ENCODE measurements at places on chromosomes 11 and 22.
A peak's percentile ranks its signal among the peaks of the same experiment; 100 is the strongest.

DNA sequence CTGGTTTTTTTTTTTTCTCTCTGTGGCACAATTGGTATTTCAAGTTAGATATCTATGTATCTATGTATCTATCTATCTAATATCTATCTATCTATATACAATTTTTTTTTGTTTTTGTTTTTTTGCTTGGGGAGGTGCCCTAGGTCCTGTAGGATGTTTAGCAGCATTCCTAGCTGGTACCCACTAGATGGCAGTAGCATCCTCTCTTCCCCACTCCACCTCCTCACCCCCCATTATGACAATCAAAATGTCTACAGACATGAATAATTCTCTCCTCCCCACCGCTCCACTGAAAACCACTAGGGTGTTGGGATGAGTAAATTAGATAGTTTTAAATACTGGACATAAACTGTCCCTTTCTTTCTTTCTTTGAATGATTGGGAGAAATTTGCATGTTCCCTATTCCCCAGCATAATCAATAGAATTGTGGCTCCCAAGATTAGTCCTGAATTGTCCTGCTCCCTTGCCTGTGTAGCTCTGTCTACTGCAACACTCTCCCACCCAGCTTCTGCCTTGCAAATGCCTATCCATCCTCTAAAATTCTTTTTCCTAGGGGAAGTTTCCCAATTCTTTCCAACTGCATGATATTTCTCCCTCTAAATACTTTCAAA is 1152.4 kb downstream of the LRRC4C start:
- DNase-seq: no peak

DNA sequence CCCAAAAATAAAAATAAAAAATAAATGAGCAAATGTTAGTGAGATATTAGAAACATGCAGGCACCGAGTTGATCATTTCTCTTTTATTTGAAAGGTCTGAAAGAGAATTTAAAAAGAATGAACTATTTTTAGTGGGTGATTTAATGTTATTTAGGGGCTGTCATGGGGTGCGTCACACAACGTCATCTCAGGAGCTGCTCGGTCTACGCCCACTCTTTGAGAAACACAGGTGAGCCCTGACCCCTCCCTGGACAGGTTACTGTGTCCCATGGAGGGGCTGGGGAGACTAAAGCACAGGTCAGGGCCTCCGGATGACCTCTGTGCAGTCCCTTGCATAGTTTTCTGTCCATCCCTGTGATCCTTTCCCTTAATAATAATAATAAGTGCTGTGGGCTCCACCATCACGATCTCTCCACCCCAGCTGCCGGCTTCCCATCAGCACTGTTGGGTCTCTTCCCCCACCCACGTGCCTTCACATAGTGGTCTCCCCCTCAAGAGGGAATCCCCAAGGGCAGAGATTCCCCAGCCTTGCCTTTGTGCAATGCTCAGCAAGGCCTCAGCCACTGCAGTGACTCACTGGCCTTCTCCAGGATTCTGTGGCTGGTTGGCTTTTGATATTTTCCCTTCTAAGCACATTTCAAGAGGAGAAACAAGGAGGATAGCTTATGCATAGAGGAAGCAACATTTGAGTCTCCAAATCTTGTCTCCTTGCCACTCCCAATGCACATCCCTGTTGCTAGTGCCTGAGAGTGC is 159.9 kb downstream of the TTC17 start:
- no peak for DNase-seq

- DNase-seq: no peak
These were observed 541.9 kb upstream of the CADM1 start for GRCh38 chr11:116046127-116046526.

GRCh38 chr11:34490304-34490703 is 23.3 kb downstream of the ELF5 start:
- no peak for DNase-seq

DNA sequence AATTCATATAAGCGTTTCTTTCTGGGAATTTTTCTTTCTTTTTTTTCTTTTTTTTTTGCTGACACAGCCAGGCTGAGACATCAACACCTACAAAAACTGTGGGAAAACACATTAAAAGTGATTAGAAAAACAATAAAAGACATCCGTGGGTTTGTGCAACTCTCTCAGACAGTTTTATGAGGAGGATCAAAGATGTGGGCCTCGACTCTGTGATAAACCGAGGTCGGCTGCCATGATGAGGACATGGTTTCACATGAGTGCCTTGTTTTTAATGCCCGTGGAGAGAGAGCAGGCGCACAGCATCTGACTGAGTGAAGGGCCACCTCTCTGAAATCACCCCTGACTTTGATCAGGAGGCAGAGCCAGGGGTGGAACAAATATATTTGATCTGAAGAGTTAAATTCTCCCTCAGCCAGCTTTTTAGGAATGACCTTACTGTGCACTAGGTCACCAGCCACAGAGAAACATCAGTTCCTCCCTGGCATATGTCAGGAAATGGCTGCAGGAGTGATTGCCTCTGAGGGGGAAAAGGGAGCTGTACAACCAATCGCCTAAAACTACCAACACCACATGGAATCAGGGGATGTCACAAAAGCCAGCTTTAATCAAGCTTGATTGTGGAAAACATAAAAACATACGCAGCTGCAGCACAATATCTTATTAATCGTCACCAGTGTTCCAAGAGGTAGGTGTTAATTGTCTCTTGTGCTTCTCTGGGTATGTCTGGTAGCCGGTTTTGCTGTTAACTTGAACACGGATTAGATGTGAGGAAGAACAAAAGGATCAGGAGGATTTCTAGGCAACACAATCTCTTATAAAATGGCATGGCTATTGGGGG is 164.7 kb downstream of the MAML2 start:
- no peak for DNase-seq

DNA sequence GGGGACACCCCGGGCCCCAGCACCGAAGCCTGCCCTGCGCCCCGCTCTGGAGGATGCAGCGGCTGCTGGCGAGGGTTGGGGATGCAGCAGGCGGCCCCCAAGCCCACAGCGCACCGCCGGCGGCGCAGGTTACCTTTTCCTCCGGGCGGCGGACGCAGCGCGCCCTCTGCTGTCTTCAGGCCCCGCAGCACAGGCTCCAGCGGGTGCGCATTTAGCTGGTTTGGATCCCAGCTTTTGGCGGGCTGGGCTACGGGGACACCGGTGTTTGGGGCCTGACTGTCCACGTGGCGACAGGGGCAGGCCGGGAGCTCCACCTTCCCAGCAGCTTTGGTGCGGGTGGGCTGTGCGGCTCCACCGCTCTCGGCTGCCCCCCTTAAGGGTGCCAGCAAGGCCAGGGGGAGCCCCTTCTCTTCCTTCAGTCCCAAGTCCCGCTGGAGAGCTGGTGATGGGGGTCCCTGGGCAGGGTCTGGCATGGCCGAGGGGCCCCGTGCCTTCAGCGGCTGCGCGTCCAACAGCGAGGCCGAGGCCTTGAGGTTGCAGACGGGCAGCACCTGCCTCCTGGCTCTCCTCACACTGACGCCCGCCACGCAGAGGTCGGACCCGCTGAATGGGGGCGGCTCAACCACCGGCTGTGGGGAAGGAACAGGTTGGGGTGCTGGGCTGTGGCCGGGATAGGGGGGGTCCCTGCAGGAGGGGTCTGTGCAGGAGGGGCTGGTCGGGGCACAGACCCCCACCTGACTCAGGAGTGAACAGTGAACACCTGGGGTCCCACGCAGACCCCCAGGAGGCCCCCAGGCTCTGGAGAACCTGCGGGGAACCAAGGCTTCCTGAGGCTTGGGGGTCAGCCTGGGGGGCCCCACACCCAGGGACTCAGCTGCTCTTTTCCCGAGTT is 18.0 kb upstream of the IL17REL start:
- DNase-seq: peak; percentile 10

DNA sequence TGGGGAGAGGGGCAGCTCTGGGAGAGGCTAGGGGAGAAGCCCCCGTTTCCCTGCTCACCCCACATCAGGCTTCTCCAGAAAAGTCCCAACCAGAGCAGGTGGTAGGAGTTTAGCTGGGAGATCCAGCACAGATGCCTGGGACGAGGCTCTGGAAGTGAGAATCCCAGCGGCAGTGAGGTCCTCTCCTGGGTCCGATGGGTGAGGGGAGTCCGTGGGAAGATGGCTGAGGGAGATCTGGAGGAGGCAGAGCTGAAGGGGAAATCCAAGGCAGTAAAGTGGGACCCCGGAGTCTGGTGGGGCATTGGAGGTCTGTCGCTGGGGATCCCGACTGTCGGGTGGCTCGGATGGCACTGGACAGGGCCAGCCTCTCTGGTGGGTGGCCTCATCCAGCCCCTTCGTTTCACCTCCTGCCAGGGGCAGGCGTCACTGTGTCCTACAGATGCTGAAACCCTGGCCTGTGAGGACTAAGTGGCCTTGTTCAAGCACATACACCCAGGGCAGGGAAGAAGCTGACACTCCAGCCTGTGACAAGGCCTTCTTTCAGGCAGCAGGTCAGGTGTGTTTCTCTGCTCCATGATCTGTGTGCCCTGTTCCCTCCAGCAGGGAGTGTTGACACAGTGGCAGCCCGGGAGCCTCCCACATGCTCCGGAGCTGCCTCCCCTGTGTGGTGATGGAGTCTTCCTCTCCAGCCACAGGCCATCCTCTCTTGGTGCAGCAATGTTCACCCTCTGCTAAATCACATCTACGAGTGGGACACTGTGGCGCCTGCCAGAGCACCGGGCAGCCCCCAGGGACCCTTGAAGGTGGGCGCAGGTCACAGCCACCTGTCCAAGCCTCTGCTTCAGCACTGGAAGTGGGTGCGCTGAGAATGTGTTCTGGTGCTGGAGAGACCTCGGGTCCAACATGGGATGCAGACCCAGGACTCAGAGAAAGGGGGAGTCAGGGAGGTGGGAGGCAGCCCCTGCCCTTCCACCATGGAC is 850.8 kb downstream of the BRD1 start:
- DNase-seq: no peak

DNA sequence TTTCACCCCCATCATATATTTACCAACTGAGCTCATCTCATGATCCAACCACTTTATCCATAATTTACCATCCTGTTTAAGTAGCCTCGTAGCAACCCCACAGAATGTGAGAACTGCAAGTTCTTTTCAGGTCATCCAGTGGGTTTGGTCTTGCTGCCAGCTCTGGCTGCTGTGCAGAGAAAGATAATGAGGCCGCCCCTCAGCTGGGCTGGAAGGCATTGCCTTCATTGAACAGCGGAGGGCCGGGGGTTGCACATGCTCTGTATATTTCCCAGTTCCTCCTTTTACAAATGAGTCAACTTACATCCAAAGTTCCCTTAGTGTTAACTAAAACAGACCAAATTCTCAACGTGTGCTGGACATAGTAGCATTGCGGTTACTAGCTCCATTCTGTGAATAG is 96.7 kb downstream of the SYN3 start:
- DNase-seq: no peak

DNA sequence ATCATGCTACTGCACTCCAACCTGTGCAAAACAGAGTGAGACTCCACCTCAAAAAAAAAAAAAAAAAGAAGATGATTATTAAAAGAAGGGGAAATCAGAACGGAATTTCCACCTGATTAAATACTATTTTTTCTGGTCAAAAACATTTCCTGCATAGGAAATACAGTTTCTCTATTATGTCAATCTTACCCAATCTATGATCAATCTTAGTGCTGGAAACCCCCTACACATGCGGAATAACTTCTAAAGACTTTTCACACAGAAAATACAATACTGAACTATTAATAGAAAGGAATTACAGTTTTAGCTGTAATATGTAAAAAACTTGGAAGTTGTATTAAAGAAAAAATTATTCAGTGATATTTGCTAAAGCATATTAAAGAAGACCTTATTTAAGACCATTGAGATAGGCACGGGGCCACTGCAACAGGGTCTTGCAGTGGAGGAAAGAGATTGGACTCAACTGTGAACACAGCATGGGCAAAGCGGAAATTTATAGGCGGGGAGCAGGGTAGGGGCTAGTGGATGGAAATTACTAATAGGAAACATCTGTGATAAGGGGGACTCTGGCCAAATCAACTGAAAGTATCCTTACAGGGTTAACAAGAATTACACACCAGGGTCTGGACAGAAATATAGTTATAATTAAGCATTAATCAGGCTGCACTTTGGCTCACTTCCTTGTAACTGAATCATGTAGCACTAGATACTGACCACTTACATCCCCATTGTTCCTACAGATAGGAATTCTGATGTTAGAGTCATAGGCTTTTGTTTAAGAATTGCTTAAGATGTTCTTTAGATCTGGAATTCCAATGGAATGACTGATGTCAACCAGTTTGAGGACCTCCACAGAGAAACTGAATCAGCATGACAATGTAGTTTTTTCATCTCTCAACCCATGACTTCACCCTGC is 411.5 kb upstream of the DDI1 start:
- no peak for DNase-seq

- no peak for DNase-seq
These were observed 560.0 kb downstream of the TMEM135 start for GRCh38 chr11:87597725-87598124.

- DNase-seq: no peak
These were observed 14.3 kb downstream of the MFNG start for GRCh38 chr22:37471727-37472417.

GRCh38 chr11:35689081-35689996 is 26.8 kb downstream of the TRIM44 start:
- DNase-seq: no peak

DNA sequence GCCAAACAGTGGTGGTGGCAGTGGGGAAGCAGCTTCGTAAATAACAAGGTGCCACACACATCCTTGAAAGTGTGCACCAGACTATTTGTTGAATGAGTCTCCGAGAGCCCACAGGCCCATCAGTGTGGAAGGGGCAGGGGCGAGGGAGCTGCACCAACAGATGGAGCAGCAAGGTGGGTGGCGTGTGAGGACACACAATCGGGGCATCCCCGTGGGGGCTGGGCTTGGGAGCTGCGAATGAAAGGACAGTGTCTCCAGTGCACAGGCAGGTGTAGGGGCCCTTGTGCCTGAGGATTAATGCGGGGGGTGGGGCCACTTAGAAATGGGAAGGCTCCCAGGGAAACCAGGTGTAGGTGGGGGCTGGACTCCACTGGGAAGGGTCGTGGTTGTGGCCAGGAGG is 2.8 kb downstream of the NRXN2 start:
- DNase-seq: no peak

DNA sequence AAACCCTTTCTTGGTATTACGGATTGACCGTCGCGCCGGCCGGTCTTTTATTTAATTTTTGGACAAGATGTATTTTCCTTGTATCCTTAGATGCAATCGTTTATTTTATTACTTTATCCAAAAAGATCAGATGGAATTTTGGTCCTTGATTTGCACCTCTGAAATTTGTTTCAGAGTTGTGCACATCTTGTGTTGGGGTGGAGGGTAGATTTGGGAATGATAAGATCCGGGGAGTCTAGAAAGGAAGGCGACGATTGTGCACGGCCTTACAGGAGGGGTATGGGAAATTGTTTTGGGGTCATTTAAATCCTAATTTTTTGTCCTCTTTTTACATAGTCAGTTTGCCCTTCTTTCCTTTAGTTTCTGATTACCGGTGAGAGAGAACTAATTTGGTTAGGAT is 1.4 kb downstream of the KDM2A start:
- DNase-seq: no peak

DNA sequence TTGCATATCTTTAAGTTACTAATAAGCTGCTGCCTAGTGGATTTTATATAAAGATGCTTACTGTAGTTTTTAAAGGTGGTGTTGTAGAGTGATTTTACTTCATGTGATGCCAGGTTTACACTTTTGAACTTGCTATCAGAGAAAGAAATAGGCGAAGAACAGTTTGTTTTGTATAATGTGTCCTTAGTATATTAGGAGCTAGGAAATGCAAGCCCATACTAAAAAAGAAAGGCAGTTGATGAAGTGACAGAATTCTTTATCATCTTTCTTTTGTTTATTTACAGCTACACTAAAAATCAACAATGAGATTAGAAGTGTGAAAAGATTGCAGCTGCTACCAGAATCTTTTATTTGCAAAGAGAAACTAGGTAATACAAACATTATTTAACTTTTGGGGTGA is 12.8 kb downstream of the FBXO7 start:
- DNase-seq: no peak
